ENCODE measurements at places on chromosomes 11 and 22. TPM values are rescaled to one million over a fixed set of nuclear protein-coding genes. Genes with fewer than 3 reads are reported as not detected.

The HTR3B gene
- not detected for total RNA-seq

The SEC14L6 gene
- total RNA-seq: not detected

The CALCA gene
- total RNA-seq: not detected

The IL18 gene
- 87.3 TPM for total RNA-seq

The ZNF143 gene
- total RNA-seq: 11.0 TPM

The SLC22A9 gene
- total RNA-seq: not detected

The THY1 gene
- 14.7 TPM for total RNA-seq

The ABCC8 gene
- 8.9 TPM for total RNA-seq

The TIGD3 gene
- total RNA-seq: 1.2 TPM

The OTOG gene
- not detected for total RNA-seq

The GAB4 gene
- not detected for total RNA-seq

The CCDC81 gene
- total RNA-seq: 0.17 TPM

The CLMP gene
- total RNA-seq: 26.7 TPM

The SLC35C1 gene
- 32.9 TPM for total RNA-seq

The ANGPTL5 gene
- 0.16 TPM for total RNA-seq
